ENCODE measurements at places on chromosomes 2 and 18.

DNA sequence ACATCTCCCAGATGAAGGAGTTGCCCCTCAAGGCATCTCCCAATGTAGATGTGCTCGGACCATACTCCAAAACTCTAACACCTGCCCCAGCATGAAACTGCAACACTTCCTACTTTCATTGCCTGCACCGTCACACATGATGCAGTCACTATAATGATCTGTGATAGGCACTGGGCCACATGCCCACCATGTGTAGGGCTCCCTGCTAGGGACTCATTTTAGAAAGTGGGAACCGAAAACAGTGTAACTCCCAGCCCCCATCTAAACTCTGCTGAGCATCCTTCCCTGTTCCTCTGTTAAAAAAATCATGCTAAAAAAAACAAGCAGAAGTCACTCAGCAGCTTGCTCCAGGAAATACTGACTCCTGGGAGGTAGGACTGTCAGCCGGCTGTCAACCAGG lies 496.1 kb upstream of the RAB6C start:
- DNase-seq = no peak

GRCh38 chr18:3541549-3542386 lies 91.8 kb downstream of the TGIF1 start:
- DNase-seq = no peak

GRCh38 chr2:127424598-127425520 lies 6.6 kb downstream of the PROC start:
- DNase-seq = no peak

DNA sequence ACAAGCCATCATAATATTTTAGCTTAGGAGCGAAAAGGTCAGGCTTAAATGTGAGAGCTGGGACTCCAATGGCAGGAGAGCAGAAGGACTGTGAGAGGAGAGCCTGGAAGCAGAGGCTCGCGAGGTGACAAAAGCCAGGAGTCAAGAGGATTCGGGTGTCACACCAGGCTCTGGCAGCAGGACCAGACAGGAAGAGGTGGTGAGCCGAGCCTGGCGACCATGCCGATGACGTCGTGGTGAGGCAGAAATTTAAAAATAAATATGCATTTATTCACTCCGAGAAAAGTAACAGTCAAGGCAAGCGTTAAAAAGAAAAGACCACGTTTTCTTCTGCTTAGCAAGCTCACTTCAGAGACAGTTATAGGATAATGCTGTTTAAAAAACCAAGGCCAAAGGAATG lies 31.3 kb upstream of the ZNF236 start:
- no peak for DNase-seq

Data from myocyte (in vitro differentiated cells).